Mesothelial cell of epicardium (in vitro differentiated cells): ENCODE measurements at places on chromosomes 1 and 21. TPM values are rescaled to one million over a fixed set of nuclear protein-coding genes. Genes with fewer than 3 reads are reported as not detected.

- no peaks in the 10 kb centered on the region for H3K27me3 ChIP-seq
- H3K36me3 ChIP-seq: no peaks in the 10 kb centered on the region
- DNase-seq: no peak
- peaks cover 8% of the 10 kb centered on the region for H3K4me1 ChIP-seq
- H3K4me3 ChIP-seq: no peak overlapping the region
Observed at GRCh38 chr21:29189353-29189752, 58.9 kb downstream of the MAP3K7CL start.

- H3K36me3 ChIP-seq: peaks cover 64% of the 10 kb centered on the region
- no peaks in the 10 kb centered on the region for H3K27me3 ChIP-seq
- no peak overlapping the region for H3K27ac ChIP-seq
- H3K4me3 ChIP-seq: no peak overlapping the region
Observed at GRCh38 chr1:167789501-167789900, 67.7 kb downstream of the MPZL1 start.

DNA sequence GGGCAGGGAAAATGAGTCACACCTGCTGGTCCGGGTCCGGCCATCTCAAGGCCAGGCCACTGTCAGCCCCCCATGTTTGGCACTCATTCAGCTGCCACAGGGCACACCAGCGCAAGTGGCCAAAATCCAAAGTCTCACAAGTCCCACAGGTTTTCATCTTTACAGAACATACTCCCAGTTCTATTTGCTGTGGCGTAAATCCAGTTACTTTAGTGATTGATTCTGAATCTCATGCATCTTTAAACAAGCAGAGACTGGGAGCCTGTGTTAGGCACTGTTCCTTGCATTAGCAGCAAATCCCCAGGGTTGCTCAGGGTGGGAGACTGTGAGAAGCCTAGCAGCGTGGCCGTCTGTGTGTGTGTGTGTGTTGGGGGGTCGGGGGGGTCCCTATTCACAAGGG lies 1.1 kb upstream of the SLC2A5 start:
- H3K36me3 ChIP-seq: no peaks in the 10 kb centered on the region
- H3K27me3 ChIP-seq: no peaks in the 10 kb centered on the region
- H3K27ac ChIP-seq: no peak overlapping the region
- no peak overlapping the region for H3K4me3 ChIP-seq
- peaks cover 13% of the 10 kb centered on the region for H3K4me1 ChIP-seq

Gene RFX5
- 82.8 to 89.5 TPM (median 88.2 TPM) in 3 replicates for total RNA-seq

GRCh38 chr21:22880573-22880972 lies 1882.4 kb downstream of the NCAM2 start:
- H3K4me1 ChIP-seq: peaks cover 12% of the 10 kb centered on the region
- no peaks in the 10 kb centered on the region for H3K27me3 ChIP-seq
- no peak overlapping the region for H3K27ac ChIP-seq
- DNase-seq: no peak

Gene PPM1J
- total RNA-seq: 4.3 to 4.7 TPM (median 4.4 TPM) in 3 replicates

GRCh38 chr1:89640440-89640839 lies 7.5 kb downstream of the LRRC8C start:
- no peaks in the 10 kb centered on the region for H3K4me1 ChIP-seq
- no peak for DNase-seq
- H3K27me3 ChIP-seq: peaks cover 19% of the 10 kb centered on the region
- no peaks in the 10 kb centered on the region for H3K36me3 ChIP-seq
- no peak overlapping the region for H3K27ac ChIP-seq
- no peak overlapping the region for H3K4me3 ChIP-seq
